ENCODE measurements at places on chromosomes 12 and 14.

DNA sequence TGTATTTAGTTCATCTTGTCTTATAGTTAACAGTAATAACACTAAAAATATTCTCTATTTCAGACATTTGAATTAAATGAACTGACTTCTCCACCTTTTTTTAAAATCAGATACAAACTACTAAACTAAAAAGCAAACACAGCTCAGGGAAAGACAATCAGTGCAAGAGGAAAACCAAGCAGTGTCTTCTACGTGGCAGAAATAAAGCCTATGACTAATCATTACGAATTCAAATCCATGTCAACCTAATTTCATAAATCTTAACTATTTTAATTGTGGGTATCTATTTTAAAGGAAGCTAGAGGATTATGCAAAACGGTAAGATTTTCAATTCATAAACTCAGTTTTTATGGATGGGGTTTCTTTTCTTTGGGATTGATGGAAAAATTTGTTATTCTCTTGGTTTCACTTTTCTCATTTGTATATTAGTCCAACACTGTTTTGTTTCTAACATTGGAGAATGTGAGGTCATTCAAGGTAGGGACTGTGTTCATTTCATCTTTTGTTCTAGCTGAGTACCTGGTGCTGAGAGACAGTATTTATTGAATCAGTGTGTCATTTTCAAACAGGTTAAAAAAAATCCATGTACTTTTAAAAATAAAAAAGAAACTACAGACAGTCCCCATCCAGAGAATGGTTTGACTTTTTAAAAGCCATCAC is 12.8 kb upstream of the PALS1 start:
- DNase-seq = no peak

GRCh38 chr12:23895792-23896218 is 53.7 kb downstream of the SOX5 start:
- DNase-seq = no peak

GRCh38 chr12:98149270-98149669 is 366.1 kb upstream of the TMPO start:
- DNase-seq = no peak

DNA sequence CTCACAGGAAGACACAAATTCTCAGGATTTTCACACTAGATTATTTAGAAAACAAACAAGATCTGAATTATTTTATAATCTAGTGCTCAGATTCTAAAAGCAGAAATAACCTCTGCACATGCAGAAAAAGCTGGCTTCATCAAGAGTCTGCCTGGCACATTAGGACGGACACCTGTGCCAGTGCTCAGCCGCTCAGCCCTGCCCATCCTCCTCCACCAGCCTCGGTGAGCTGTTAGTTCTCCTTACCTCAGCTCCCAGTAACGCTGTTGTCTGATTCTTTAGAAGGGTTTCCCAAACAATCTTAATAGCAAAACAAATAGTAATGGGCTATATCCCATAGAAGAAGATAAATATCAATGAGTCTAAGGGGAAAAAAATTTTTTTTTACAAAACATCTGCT is 27.7 kb downstream of the DUSP16 start:
- DNase-seq = no peak

DNA sequence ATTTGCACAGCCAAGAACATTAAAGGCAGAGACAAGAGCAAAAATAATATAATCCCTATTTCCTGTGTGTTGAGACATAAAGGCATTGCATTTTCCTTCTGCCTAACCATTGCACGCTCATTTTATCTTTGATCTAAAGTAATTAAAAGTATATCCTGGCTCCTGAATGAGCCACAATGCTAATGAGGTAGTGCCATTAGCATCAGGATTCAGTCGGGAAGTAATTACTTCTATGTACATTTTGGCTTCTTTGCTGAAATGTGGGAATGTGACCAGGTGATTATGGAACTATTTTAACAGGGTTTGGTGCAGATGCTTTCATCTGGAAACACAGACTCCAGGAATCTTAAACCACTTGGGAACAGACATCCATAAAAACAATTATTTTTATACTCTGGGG is 77.4 kb downstream of the TMTC1 start:
- no peak for DNase-seq

DNA sequence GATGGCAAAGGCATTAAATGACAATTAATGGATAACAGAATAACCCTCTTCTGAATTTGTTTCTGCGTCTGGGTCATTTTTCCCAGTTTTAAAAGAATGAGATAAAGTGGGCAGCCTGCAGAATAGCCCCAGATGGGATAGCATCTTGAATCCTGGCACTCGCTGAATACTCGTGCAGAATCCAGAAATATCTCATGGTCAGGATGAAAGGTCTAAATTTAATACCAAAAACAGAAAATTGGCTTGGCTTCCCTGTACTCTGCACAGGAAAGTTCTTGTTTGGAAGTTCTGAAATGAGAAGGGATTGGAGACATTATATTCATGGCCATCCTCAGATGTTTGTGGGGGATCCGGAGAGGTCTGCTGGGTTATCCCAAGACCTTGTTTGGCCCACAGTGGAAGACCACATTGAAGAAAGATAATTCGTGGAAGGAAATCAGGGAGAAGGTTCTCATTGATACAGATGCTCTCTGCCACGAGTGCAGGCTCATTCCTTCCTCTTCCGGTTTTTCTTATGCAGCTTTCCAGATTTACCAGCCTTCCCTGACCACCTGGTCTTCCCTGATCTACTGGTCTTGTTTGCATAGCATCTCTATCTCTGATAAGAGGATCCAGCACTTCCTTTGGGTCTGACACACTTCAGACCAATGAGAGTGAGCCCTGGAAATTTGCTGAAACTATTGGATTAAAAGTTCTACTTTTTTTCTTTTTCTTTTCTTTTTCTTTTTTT is 6.0 kb upstream of the IFT81 start:
- DNase-seq = no peak

GRCh38 chr14:30058401-30058800 is 130.8 kb upstream of the PRKD1 start:
- DNase-seq = no peak

DNA sequence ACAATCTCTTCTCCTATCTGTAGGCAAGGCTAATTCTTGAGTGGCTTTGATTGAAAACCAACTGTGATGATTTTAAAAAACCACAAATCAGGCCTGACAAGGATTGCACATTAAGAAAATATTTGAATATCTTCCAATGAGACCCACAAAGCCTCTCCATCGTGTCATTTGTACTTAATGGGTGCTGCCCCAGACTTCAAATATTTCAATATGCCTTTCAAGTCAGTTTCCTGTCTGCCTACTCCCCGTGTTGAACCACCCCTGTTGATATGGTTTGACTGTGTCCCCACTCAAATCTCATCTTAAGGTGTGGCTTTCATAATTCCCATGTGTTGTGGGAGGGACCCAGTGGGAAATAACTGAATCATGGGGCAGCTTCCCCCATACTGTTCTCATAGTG is 159.7 kb upstream of the EGLN3 start:
- no peak for DNase-seq

- no peak for DNase-seq
Measured at GRCh38 chr14:31611778-31612433, 50.7 kb downstream of the NUBPL start.

DNA sequence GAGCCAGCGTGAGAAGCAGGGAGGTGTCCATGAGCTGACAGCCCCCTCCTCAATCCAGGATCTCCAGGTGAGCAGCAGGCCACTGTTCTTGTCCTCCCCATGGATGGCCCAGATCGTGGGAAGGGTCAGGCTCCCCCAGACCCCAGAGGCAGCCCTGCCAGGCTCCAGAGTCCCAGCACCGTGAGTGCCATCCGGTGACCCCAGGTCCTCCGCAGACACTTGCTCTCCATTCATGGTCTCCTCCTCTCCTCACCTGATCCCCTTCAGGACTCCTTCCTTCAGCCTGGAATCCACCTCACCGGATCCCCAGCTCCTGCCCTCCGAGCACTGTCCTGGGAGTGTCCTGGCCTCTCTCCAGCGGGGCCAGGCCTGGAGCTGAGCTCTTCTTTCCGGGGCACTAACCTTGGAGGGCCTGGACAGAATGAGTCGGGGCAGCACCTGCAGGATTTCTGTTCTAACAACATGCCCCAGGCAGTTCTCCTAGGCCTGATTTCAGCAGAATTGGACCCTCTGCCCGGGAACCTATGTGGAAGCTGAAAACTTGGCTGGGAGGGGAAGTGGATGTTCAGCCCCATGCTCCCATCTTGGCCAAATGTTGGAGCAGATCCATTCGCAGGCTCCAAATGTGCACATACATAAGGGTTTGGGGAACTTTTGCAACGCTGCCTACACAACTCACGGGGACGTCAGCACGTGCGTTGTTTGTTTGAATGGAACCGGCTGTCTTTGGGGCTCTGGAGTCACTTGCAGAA is 341.6 kb upstream of the SFSWAP start:
- no peak for DNase-seq

DNA sequence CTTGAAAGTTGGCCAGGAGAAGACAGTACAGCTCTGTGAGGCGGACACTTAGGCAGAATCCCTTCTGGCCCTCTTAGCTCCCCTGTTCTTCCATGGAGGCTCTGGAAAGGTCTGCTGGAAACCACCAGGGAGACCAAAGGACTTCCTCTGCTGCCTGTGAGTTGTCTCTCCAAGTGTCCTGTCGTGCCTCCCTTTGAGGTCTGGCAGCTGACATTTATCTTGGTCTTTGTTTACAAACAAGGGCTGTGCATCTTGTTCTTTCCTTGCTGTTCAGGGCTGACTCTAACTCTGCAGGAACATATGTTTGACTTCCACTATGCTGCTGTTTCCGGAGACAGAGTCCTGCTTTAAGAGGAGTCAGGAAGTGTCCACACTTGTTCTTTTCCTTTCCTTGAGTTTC is 159.9 kb upstream of the FRMD6 start:
- no peak for DNase-seq

- no peak for DNase-seq
Measured at GRCh38 chr12:70254846-70255245, 11.6 kb downstream of the CNOT2 start.

DNA sequence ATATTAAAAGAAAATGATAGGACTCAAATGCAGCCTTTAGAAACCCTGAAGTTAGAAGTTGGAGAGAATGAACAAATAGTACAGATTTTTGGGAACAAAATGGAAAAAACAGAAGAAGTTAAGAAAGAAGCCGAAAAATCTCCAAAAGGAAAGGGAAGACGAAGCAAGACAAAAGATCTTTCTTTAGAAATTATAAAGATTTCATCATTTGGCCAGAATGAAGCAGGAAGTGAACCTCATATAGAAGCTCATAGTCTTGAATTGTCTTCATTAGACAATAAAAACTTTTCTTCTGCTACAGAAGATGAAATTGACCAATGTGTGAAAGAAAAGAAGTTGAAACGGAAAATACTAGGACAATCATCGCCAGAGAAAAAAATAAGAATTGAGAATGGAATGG is 31.4 kb upstream of the TOMM20L start:
- no peak for DNase-seq

DNA sequence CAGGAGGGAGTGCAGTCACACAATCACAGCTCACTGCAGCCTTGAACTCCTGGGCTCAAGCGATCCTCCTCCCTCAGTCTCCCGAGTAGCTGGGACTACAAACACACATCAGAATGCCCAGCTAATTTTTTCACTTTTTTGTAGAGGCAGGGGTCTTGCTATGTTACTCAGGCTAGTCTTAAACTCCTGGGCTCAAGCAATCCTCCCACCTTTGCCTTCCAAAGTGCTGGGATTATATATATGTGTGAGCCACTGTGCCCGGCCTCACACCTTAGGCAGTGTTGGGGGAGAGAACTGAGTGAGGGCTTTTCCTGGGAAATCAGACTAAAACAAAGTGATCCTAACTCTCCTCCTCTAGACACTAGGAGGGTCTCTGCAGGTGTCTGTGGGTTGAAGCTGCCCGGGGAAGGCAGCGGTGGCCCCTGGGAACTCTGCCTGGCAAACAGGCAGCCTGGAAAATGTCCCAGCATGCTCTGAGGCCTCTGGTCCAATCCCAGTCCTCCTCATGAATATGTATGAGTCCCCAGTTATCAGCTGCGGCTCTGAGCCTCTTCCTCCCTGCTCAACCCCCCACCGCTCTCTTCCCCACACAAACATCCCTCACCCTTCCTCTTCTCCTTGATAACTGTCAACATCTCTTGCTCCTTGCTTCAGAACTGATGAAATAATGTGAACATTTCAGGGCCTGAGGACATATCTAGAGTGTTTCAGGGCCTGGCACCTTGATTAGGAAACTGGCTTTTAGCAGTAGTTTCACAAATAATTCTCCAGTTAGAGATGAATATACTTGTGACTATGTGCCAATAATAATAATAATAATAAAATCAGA is 7.9 kb upstream of the NAA25 start:
- DNase-seq = no peak

DNA sequence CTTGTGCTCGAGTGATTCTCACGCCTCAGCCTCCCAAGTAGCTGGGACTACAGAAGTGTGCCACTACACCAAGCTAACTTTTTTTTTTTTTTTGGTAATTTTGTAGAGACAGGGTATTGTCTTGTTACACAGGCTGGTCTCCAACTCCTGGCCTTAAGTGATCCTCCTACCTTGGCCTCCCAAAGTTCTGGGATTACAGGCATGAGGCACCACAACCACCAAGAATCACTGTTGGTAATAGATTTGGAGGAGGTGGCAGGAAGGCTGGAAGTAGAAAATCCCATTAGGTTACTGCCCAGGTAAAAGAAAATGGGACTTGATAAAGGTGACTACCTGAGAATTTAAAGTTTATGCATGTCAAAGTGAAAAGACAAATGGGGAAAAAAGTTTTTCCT is 1.4 kb upstream of the CDCA4 start:
- no peak for DNase-seq

GRCh38 chr12:132583736-132584135 is 26.6 kb downstream of the LRCOL1 start:
- no peak for DNase-seq

DNA sequence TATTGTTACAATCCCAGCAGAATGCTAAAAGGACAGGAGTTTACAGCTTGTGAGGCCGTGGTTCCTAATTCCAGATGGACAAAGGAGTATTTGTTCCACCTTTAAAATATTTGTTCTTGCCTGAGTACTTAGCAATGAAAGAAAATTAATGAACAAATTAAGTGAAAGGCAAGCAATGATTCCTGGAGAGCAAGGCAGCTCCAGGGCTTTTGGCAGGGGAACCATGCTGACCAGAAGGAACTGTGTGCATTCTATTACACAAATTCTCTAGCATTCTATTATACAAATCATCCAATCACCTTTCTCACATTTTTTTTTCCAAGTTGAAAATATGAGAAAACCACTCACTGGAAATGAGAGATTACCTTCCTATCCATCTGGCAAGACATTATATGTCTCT is 1.8 kb upstream of the BMAL2 start:
- no peak for DNase-seq
